ENCODE measurements at places on chromosomes 3 and 15.

GRCh38 chr3:13770170-13771169 is 109.4 kb downstream of the WNT7A start:
- no peak for DNase-seq

DNA sequence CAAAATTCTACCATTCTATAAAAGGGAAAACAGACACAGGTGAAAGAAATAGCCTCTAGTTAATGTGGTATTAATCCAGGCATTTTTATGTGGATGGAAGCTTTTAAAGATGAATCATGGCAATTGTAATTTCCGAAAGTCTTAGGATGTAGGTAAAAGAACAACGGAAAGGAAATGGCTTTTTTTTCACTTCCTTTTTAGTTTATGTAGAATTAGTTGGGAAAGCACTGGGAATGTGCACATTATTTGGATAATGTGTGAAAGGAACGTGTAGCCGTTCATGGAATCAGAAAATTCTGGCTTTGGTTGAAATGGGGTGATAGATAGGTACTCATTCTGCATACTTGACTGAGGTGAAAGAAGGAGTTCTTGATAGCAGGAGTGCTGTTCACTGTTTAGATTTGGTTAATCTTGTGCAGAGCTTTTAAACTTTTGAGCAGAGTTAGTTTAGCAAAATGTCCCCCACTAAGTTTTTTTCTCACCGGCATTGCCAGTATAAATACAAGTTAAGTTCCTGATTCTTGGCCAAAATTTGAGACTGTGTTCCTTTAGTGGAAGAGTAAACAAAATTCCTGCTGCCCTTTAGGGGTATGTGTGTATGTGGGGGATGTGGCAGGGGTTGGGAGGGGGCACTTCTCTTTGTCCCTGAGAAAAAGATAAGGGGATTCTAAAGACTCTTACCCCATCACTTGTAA is 20.2 kb upstream of the UTS2B start:
- DNase-seq: no peak

GRCh38 chr3:52277071-52277964 is 1.1 kb downstream of the WDR82 start:
- peak; percentile 74 for DNase-seq

- DNase-seq: no peak
These were observed 369.1 kb downstream of the RBMS3 start for GRCh38 chr3:29649815-29650547.

DNA sequence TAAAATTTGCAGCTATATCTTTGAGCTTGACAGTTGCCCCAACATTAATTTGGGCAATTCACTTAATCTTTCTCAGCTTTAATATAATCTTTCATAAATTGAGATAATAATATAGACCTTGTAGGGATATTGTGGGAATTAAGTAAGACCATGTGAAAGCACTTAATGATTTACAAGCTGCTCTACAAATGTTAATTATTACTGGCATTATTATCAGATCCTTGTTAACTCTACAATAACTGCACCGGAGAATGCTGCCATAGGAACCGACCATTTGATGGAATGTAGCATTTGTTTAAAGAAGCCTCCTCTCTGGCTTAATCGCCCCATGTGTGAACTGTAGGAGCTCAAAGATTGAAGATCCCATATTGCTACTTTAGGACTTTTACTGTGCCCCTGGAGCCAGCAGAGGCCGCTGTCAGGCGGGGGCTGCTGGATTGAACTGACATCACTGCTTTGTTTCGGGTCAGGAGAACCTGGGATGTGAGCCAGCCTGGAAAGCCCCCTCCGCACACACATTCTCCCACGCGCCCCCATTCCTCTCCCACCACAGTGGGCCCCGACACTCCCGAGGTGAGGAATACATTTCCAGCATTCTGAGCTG is 154.2 kb upstream of the TNIK start:
- no peak for DNase-seq

DNA sequence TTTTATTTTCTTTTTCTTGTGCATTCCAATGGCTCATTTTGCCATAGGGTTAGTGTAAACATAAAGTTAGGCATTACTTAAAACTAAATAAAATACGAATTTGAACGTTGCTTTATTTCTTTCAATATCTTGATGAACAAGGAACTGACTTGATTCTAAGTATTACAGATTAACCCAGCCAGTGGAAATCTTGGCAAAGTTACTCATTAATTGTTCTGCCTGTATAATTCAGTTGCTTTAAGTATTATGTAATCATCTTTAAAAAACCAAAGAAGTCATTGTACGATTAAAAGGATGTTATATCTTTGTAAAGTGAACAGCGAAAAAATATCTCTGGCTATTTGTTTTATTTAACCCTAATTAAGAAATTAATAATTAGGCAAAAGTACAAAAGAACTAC is 737.9 kb upstream of the BCHE start:
- DNase-seq: no peak

DNA sequence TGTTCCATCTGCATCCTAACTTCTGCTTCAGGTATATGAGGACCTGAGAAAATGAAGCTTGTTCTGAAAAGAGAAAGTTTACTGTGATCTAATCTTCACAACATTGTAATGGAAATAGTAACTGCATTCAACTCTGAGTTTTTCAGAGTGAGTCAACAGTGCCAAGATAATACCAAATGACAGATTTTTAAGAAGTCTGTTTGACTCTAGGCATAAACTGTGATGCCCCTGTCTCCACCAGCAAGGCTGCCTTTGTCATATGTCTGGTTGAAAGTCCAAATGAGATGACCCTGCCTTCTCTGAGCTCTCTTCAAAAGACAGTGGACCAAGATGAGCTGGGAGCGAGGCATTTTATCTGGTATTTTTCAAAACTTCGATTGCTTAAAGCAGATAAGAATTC is 44.8 kb upstream of the B3GNT5 start:
- no peak for DNase-seq

- no peak for DNase-seq
These were observed 94.7 kb downstream of the SAMMSON start for GRCh38 chr3:70094197-70094596.

DNA sequence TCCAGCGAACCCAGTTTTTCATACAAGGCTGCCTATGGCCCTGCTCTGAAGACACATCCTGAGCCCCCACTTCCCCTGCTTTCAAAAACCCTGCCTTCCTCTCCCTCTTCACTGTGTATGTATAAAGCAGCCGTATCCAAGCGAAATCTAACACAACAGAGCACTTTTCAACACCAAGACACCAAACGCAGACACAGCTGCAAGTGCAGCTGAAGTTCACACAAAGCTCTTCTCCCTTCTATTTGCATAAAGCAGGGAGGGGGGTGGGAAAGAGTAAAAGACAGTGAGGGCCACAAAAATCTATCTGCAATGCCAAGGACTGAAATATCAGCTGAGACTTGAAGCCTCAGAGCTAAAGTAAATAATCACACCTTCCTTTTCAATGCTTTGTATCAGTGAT is 35.1 kb upstream of the CSPG5 start:
- no peak for DNase-seq

- no peak for DNase-seq
These were observed 3.6 kb downstream of the COPS2 start for GRCh38 chr15:49151831-49152230.

- DNase-seq: no peak
These were observed 101.5 kb upstream of the MYO5C start for GRCh38 chr15:52397118-52397517.

DNA sequence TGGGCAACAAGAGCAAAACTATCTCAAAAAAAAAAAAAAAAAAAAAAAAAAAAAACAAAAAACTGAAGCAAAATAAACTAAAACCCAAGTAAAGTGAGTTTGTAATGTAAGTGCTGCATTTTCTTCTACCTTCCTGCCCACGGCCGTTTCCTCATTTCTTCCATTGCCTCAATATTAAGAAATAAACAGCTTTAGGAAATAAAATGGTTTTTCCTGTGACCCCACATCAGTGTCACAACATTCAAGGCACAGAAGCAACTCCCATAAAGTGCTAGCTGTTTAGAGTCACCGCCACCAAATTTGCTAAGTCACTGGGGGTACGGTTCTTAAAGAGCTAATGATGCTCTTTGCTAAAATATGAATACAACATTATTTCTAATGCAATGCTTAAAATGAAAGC is 3.3 kb downstream of the PKM start:
- DNase-seq: no peak

- DNase-seq: no peak
These were observed 353.6 kb downstream of the SHQ1 start for GRCh38 chr3:72494626-72495025.

- DNase-seq: no peak
These were observed 231.2 kb upstream of the LRTM1 start for GRCh38 chr3:55159016-55159415.

DNA sequence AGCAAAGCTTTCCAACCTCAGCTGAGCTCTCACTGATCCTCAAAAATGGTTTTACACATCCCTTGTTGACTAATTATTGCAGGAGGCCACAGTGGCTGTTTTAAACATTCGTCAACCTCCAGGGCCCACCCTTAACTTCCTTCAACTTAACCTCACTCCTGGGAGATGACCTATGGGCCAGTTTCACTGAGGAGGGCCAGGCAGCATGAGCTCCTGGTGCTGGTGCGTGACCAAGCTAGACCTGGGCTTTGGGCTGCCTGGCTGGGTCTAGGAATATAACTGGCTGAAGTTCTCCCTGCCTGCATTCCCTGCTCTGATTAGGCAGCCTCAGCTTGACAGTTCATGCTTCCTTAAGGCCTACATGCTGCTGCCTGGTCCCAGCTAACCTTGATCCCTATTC is 273.7 kb upstream of the ATP11B start:
- no peak for DNase-seq

- DNase-seq: no peak
These were observed 32.4 kb upstream of the CDV3 start for GRCh38 chr3:133540896-133541674.

DNA sequence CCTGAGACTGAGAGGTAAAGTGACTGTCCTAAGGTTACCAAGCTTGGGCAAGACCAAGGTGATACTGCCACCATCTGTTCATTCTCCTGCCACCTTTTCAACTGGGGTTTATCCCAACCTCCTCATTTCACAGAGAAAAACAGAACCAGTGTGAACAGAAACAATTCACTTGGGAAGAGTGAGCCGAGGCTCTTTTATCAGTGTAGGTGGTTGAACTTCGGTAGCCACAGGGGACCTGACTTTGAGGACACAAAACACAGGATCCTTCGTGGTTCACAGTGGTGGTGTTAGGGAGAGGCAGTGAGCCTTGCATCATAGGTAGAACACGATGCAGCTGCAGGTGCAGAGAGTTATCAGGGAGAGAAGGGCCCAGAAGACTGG is 72.8 kb upstream of the ICE2 start:
- no peak for DNase-seq

DNA sequence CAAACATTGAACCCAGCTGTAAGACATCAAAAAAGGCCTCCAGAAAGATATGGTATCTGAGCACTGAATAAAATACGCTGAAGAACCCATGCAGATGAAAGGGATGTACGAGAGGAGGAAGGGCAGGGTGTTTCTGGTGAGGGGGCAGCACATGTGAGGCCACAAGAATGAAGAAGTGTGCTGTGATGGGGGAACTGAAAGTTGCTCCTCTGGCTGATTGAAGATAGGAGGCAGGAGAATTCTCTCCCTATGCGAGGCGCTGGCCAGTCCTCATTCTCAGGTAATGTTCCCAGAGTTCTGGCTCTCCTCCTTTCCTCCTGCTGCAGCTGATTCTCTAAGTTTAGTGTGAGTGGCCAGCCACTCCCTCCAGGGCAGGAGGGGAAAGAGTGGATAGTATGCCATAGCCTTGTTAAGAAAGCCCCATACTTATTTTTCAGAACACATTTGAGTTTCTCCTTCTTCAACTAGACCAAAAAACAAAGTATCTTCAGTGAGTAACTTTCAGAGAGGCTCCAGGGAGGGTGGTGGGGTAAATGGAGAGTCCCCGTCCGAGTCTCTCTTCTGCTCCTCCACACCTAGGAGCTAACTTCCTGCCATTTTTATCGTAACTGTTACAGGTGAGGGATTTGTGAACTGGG is 26.9 kb upstream of the MYO1E start:
- no peak for DNase-seq

GRCh38 chr3:171896316-171896715 is 53.2 kb downstream of the TMEM212 start:
- no peak for DNase-seq

DNA sequence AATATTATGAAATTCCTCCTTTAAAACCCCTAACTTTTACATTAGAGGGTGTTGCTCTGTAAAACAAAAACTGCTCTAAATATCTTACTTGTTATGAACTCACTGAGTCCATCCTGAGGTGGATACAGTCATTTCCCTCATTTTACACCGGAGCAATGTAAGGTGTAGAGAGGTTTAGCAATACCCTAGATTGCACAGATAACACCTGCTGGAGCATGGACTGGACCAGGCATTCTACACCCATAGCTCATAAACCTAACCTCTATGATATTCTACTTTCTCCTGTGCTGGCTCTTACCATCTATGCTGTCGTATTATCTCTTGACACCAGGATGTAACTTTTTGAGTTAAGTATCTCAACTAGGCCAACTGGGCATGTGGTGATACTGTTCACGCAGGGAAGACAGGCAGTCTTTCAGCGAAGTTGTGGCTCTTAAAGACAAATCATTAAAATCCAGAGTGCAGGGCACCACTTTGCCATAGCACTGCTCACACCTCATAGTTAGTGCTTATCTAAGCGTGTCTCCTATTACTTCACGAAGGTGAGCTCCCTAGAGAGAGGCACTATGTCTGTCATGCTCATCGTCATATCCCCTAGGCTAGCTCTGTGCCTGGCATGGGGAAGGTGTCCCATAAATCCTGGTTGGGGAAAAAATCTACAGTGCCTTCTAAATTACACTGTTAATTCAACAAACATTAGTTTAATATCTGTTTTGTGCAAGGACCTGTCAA is 100.1 kb upstream of the SLC2A2 start:
- DNase-seq: no peak

DNA sequence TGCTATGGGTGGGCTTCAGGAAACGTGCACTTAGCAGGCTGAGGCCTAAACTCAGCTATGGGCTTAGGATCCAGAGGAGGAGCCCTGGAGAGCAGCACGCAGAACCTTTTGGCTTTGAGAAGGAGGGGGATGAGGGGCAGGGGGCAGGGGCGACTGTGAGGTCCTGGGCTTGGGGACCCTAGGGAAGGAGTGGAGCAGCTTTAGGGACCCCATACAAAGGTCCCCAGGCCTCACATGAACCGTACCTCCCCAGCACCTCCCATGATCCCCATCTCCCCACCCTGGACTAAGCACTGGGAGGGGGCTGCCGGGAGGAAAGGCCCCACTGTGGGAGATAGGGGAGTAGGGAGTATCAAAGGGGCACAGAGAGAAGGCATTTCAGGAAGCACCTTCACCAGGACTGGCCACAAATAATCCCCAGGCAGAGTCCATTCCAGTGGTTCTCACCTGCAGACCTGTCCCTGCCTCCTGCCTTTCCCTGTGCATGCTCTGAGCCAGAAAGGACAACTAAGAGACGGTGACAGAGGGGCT is 62.0 kb upstream of the KLF13 start:
- DNase-seq: no peak

GRCh38 chr3:54303517-54304375 is 181.4 kb downstream of the CACNA2D3 start:
- no peak for DNase-seq

- DNase-seq: no peak
These were observed 7.3 kb upstream of the MINDY4B start for GRCh38 chr3:150912501-150912900.

- no peak for DNase-seq
These were observed 75.9 kb downstream of the SCN5A start for GRCh38 chr3:38573556-38573955.

- no peak for DNase-seq
These were observed 367.5 kb downstream of the MECOM start for GRCh38 chr3:169295912-169296570.
